ENCODE measurements at places on chromosomes 3 and 15. TPM values are rescaled to one million over a fixed set of nuclear protein-coding genes. Genes with fewer than 3 reads are reported as not detected.

Gene ACP3
- total RNA-seq = not detected

Gene PIK3CA
- 18.5 TPM for total RNA-seq

Gene GOLGA6L6
- total RNA-seq = not detected

Gene NLGN1
- total RNA-seq = not detected

Gene ESYT3
- 0.17 TPM for total RNA-seq

Gene ECE2
- total RNA-seq = not detected

Gene CCR8
- 5.7 TPM for total RNA-seq

Gene CCR3
- total RNA-seq = not detected

Gene PDIA5
- total RNA-seq = 25.6 TPM

Gene AGTR1
- total RNA-seq = not detected

Gene SLC22A13
- total RNA-seq = 0.47 TPM

Gene STRA6
- not detected for total RNA-seq

Gene ZIC4
- not detected for total RNA-seq

Gene TUSC7
- total RNA-seq = not detected

Gene TEX55
- not detected for total RNA-seq

Gene DPPA2
- total RNA-seq = not detected

Gene GP9
- not detected for total RNA-seq

Gene PDE12
- total RNA-seq = 34.4 TPM

Gene HESX1
- 0.63 TPM for total RNA-seq

Gene GABPB1
- 78.3 TPM for total RNA-seq

Gene CCK
- total RNA-seq = not detected

Gene PAQR5
- total RNA-seq = not detected

Gene LRRC15
- total RNA-seq = not detected

Gene MEGF11
- not detected for total RNA-seq

Gene ASB14
- not detected for total RNA-seq

Gene FAM81A
- total RNA-seq = 1.9 TPM

Gene ISLR
- not detected for total RNA-seq

Data from activated CD4-positive, alpha-beta T cell treated with anti-CD3 and anti-CD28 coated beads, Interleukin-2, amount 10 ng/mL, durations not matched to agents 24 days and 14 days (primary cell).